ENCODE measurements at places on chromosomes 13 and 19.

DNA sequence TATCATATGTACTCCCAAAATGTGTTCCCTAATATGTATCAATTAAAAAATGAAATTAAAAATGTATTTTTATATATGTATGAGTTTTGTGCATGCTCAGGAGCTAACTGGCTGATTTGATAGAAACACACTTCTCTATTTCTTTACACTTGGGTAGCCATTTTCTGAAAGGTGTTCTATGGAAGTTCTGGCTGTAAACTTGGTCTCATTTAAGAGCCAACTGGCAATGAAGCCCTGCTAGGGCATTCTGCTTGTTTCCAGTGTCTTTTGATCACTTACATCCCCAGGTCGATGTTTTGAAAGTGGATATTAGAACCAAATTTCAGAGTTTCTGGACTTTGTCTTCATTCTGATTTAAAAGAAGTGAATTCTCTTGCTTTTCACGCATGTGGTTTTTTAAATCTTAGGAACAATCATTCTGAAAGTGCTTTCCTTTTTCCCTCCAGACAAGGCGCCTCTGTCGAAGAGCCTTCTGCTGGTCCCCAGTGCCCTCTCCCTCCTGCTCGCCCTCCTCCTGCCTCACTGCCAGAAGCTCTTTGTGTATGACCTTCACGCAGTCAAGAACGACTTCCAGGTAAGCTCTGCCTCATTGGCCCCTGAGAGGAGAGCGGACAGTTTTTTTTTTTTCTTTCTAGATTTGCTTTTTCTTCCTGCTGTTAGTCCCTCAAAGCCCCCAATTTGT is 20.1 kb downstream of the GPR18 start:
- DNase-seq: no peak

GRCh38 chr13:109788372-109789111 is 2.2 kb upstream of the IRS2 start:
- DNase-seq: no peak

DNA sequence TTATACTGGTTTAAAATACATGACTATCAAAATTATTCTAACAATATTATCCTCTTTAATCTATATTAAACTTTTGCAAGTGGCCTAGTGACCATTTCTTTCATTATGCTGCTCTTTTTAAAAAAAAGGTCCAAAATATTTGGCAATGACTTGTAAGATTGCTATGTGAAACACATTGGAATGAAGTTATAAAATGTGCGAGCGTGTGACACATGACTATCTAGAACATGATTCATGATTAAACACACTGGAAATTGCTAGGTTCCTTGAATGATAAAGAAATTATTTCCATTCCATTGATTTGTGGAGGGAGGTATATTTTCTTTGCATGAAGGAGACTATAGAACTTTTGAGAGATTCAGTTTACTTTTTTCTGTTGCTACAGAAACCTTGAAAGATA is 739.1 kb downstream of the DIAPH3 start:
- DNase-seq: no peak

DNA sequence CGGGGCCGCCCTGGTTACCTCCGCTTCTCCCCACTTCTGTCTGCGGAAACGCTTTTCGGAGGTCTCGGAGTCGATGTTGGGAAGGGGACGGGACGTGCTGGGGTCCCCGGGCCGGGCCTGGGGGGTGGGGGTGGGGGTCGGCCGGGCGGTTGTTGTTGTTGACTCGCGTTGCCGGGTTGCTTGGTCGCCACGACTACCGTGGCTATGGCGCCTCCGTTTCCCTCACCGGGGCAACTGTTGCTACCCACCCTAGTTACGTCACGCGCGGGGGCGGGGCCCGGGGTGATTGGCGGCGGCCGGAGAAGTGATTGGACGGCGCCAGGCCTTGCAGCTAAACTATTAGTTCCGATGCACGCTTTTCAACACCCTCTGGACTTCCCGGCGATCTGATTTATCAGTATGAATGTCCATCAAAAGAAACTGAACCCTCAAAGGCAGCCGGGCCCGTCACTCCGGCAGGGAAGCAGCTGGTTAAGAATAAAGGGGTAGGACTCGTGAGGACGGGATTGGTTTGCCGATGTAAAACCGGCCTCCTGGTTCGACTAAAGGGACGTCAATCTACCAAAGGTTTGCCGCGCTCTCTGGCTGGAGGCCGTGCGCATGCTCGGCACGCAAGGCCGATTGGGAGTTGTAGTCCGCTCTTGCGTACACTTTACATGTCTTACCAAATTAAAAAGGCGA is at the start of gene RFX1:
Gene RFX1 (minus strand): TSS at position 236 of the 681 bp plus-strand sequence. CDS start 12,477 bp downstream, outside the sequence.
- DNase-seq: peak; percentile 100

- DNase-seq: no peak
Observed at GRCh38 chr19:40357640-40358039, 9.1 kb downstream of the PLD3 start.

- DNase-seq: no peak
Observed at GRCh38 chr19:3518255-3518654, 12.1 kb downstream of the FZR1 start.

- no peak for DNase-seq
Observed at GRCh38 chr13:26362261-26362660, 108.3 kb downstream of the CDK8 start.

- DNase-seq: no peak
Observed at GRCh38 chr13:86098511-86098910, 299.3 kb upstream of the SLITRK6 start.

DNA sequence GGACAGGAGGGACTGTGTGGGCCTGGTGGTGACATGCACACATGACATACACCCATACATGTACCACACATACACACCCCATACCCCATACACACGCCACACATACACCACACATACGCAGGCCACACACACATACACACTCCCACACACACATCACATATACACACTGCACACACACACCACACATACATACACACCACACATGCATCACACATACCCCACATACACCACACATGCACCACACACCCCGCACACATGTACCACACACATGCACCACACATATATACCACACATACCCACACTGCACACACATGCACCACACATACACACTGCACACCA is 76.5 kb upstream of the KCTD15 start:
- DNase-seq: no peak

All from stimulated activated CD8-positive, alpha-beta memory T cell treated with anti-CD3 and anti-CD28 coated beads, Interleukin-4, amount 100 ng/mL, for 24 hours (primary cell).